Hematopoietic multipotent progenitor cell treated with erythropoietin and hydrocortisone succinate and interleukin-3 and kit ligand, for 6 days (in vitro differentiated cells): ENCODE measurements at places on chromosomes 3 and 15.

DNA sequence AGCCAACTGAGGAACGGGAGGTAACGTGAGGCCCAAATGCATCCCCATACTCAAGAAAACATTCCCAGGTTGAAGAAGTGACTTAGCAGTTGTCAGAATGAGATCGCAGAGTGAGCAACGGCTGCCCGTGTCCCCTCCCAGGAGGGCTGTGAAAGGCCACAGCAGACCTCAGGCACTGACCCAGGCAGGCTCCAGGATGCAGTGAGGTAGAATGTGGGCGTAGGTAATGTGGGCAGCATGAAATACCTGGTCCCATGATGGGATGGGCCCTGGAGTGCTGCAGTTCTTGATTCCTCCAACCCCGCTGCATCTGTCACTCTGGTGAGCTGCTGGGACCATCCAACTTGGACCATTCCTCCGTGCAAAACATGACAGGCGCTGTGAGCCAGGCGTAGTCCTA lies 74.8 kb downstream of the NSMCE3 start:
- no peak for DNase-seq

DNA sequence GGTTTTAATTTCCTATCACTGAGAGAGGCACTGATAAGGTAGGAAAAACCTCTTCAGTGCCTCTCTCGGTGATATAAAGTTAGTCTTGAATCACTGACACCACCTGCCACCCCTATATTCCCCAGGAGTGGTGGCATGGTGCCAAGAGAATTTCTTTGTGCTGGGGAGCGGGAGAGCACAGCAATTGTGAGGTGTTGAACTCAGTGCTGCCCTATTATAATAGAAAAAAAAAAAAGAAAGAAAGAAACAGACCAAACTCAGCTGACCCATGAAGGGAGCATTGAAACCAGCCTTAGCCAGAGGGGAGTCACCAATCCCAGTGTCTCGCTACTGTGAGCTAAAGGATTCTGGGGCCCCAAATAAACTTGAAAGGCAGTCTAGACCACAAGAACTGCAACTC lies 201.4 kb upstream of the STT3B start:
- no peak for DNase-seq

- DNase-seq: no peak
Observed at GRCh38 chr3:128235207-128235926, 82.1 kb downstream of the EEFSEC start.

DNA sequence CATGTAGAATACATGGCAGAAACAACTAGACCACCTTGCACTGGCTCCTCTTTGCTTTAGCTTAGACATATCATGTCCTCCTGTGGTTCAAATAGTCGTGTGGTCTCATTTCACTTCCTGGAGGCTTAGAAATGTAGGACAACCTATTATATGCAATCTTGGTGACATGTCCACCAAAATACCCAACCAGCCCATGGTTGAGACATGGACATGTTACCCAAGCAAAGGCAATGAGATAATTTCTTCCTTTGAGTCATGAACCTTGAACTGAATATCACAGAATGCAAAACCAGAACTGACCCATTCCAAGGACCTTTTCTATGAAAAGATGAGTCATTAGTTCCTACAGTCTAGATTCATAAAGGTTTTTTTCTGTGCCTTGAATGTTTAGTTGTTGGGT lies 309.0 kb upstream of the MDFIC2 start:
- no peak for DNase-seq

DNA sequence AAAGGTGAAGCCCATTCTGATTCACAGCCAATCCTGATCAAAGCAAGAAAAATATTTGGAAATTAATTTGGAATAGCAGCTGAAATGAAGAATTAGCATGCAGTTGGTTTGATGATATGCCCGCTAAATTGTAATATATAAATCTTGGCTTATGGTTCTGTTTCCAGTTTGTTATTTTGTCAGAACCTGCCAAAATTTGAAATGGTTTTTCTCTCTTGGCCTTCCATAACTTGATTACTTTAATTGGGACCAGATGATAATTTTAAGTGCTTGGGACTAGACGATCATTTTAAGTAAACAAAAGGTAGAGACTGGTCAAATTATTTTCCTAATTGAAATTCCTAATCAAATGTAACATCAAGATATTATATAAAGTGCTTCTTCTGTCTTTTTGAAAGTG lies 842.4 kb downstream of the TBL1XR1 start:
- DNase-seq: no peak

DNA sequence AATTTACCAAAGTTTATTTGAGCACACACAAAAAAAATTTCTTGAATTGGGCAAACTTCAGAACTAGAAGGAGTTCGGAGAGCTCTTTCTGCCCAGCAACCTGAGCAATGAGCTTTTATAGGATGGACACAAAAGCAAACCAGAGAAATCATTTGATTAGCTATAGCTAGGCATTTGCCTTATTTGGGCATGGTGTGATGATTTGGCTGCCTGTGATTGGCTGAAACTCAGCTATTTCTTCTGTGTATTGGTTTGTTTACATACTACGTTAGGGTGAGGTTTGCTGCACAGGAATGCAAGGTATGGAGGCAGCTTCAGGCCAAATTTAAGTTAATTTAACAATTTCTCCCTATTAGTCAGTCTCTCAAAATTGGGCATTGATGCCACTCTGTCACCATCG lies 65.1 kb downstream of the NEK11 start:
- DNase-seq: no peak

DNA sequence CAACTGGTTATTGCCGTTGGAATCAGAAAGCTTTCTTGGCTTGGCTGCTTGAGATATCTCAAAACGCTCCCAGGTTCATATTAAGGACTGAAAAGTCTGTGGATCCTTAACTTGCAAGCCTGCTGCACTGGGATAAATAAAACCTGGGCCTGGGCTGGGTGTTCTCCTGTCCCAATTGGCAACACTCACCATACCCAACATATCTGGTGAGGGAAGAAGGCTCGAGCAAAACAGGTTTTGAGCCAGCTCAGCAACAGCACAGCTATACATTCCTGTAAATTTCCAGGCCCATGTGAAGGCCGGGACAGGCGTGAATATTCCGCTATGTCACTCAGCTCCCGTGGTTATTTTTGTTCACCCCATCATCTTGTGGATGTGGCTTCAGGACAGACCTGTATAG lies 169.0 kb upstream of the BCL6 start:
- no peak for DNase-seq

- DNase-seq: no peak
Observed at GRCh38 chr3:40427045-40427669, 30.0 kb upstream of the RPL14 start.
